ENCODE measurements at places on chromosomes 5 and 9.

GRCh38 chr5:158275511-158275910, 416.6 kb upstream of the CLINT1 start:
- no peak overlapping the region for H3K27ac ChIP-seq
- no peaks in the 10 kb centered on the region for H3K27me3 ChIP-seq
- DNase-seq = no peak
- no peak overlapping the region for H3K4me3 ChIP-seq
- no peaks in the 10 kb centered on the region for H3K36me3 ChIP-seq
- no peaks in the 10 kb centered on the region for H3K4me1 ChIP-seq

DNA sequence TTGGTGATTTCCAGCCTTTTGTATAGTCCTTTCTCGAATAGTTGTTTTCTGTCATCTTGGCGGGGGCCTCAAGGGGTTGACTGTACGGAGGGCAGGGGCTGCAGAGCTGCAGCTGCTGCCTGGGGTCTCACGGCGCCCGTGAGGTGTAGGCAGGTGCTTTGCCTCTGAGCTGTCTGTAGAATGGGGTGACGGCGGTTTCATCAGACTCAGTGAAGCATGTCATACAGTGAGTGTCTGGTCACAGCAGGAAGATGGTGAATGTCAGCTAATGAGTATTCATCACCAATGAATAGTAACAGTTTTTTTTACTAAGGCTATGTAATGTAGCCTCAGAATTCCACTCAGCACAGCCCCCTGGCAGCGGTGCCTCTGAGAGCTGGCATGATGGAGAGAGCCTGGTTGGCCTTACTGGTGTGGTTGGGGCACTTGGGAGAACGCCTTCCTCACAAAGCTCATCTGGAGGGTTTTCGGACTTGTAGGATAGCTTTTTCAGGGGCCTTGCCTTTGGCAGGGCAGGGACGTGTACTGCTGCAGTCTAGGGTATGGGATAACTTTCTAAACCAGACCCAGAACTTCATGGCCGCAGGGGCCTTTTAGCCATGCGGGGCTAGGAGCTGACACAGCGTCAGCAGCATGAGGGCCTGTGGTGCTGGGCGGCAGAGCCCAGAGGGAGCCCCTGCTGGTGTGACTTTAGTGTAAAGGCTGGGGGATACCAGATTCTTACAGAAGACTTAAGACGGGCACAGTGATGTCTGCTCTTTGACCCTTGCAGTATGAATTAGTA, 15.0 kb downstream of the TENT4A start:
- peaks cover 57% of the 10 kb centered on the region for H3K36me3 ChIP-seq
- H3K4me3 ChIP-seq = no peak overlapping the region
- DNase-seq = peak; percentile 28
- peak overlapping the region; percentile 71 for H3K27ac ChIP-seq
- H3K27me3 ChIP-seq = no peaks in the 10 kb centered on the region

- no peaks in the 10 kb centered on the region for H3K27me3 ChIP-seq
- no peaks in the 10 kb centered on the region for H3K36me3 ChIP-seq
- H3K27ac ChIP-seq = no peak overlapping the region
- no peak overlapping the region for H3K4me3 ChIP-seq
These were observed 221.4 kb downstream of the SEMA5A start for GRCh38 chr5:9324348-9325077.

DNA sequence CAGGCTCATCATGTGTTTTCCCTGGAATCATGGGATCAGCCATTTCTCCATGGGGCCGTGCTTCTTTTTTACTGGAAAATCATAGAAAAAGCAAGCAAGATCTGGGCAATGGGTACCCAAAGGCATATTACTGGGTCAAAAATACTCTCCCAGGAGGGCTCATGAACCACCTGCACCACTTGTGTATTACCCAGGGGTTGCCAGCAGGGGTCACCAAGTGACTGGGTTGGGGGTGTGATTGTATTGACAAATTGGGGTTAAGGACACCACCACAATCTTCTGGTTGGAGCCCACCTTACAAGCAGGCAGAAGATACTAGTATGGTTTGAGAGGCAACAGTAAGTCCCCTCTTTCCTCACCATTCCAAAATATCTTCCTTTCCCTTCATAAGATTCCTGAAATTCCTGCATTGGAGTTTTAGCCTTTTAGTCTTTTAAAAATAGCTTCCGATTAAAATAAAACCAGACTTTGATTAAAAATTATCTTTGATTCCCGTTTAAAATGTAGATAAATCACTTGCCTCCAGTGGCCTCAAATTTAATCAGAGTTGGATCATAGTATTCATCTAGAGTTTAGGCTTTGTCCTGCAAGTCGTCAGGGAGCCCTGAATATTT, 603.3 kb downstream of the KIF4B start:
- no peaks in the 10 kb centered on the region for H3K4me1 ChIP-seq
- H3K36me3 ChIP-seq = no peaks in the 10 kb centered on the region
- no peak overlapping the region for H3K4me3 ChIP-seq
- peaks cover 21% of the 10 kb centered on the region for H3K27me3 ChIP-seq
- no peak overlapping the region for H3K27ac ChIP-seq

GRCh38 chr9:105681724-105682123, 12.6 kb upstream of the TMEM38B start:
- no peak for DNase-seq
- no peaks in the 10 kb centered on the region for H3K4me1 ChIP-seq
- no peaks in the 10 kb centered on the region for H3K36me3 ChIP-seq
- H3K4me3 ChIP-seq = no peak overlapping the region

GRCh38 chr9:37984672-37985611, 81.0 kb upstream of the SLC25A51 start:
- H3K4me3 ChIP-seq = no peak overlapping the region
- peaks cover 3% of the 10 kb centered on the region for H3K4me1 ChIP-seq
- H3K27ac ChIP-seq = no peak overlapping the region
- DNase-seq = no peak

DNA sequence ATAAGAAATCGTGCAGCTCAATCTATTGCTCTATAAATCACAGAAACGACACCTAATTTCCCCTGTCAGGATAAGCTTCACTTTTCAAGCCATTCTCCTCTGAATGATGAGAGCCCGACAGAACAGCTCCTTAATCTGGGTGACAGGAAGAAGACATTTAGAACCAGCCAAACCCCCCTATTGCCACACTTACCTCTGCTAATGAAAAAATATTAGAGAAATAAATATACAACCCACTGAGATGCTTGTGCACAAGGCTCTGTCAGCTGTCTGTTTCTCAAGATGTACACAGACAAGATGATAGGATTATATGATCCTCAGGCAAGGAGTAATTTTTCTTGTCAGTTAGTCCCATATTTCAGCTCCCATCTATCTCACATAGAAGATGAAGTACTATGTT, 57.5 kb upstream of the TRIM32 start:
- H3K27ac ChIP-seq = no peak overlapping the region
- no peaks in the 10 kb centered on the region for H3K4me1 ChIP-seq
- H3K4me3 ChIP-seq = no peak overlapping the region
- DNase-seq = no peak

DNA sequence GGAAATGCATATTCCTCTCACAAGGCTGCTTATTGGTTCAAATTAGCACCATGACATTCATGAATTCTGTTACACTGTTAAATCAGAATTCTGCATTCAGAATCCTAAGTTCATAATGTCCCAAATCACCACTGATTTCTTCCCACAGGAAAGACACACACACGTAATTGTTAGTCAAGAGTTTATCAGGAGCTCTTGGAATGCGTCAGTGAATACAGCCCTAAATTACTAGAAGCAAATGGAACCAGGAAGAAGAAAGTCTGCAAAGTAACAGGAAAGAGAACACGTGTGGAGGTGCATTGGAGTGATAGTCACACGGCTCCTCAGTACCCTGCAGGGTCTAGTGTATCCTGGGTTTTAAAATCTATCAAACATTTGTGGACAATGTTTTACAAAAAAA, 110.2 kb downstream of the ANXA2R start:
- H3K36me3 ChIP-seq = peaks cover 2% of the 10 kb centered on the region
- DNase-seq = no peak
- H3K4me1 ChIP-seq = no peaks in the 10 kb centered on the region

- peak; percentile 40 for DNase-seq
- peaks cover 14% of the 10 kb centered on the region for H3K4me1 ChIP-seq
- H3K27ac ChIP-seq = no peak overlapping the region
- H3K36me3 ChIP-seq = no peaks in the 10 kb centered on the region
- no peak overlapping the region for H3K4me3 ChIP-seq
- H3K27me3 ChIP-seq = peaks cover 4% of the 10 kb centered on the region
These were observed 52.8 kb upstream of the TUT7 start for GRCh38 chr9:86407022-86407421.

- no peak for DNase-seq
- no peaks in the 10 kb centered on the region for H3K27me3 ChIP-seq
- H3K27ac ChIP-seq = no peak overlapping the region
- H3K4me1 ChIP-seq = no peaks in the 10 kb centered on the region
- no peak overlapping the region for H3K4me3 ChIP-seq
- no peaks in the 10 kb centered on the region for H3K36me3 ChIP-seq
These were observed 124.3 kb downstream of the ARL15 start for GRCh38 chr5:54186108-54186507.

DNA sequence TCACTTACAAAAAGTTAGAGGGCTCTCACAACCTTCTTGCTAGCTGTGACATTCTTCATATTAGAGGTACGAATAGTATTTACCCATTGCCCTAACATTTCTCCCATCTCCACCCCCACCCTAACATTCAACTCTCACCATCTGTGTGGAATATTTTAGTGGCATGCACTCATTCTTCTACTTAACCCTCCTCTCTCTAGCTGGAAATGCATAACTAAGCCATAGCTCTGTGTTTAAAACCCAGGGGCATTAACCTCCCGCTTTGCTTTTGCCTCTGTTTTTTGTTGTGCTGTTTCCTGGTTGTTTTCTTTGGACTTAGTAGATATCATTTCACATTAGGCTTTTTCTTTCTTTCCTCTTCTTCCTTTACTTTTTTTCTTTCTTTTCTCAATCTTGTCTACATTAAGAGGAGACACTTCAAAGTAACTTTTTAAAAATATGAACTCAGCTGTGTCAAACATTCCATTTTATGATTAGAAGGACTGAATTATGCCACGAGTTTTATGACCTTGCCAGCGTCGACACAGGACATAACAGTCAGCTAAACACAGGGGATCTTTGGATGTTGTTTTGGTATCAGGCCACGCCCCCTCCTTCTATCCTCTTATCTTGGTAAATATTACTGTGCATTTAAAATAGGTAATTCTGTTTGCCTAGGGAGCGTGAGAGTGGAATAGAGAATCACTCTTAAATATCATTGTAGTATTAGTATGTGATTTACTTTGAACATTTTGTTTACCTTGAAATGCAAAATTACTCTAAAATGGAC, 236.0 kb downstream of the CD180 start:
- no peaks in the 10 kb centered on the region for H3K4me1 ChIP-seq
- peaks cover 2% of the 10 kb centered on the region for H3K27me3 ChIP-seq
- H3K4me3 ChIP-seq = no peak overlapping the region

DNA sequence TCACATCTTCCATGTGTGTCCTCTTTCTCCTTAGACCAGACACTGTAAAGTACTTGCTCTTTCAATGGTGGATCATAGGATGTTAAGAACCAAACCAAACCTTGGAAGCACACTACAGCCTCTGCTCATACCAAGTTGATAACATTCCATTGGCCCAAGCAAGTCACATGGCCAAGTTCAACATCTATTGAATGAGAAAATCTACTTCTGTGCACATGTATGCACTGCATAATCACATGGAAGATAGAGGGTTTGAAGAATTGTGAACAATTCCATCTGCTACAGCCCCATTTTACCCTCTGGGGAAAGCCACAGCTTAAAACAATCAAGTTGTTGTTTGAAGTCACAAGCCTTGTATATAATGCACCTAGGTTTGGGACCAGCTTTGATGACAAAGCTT, 68.2 kb downstream of the MFAP3 start:
- no peaks in the 10 kb centered on the region for H3K36me3 ChIP-seq
- peaks cover 4% of the 10 kb centered on the region for H3K4me1 ChIP-seq
- no peak overlapping the region for H3K4me3 ChIP-seq
- H3K27me3 ChIP-seq = peaks cover 6% of the 10 kb centered on the region
- no peak overlapping the region for H3K27ac ChIP-seq

DNA sequence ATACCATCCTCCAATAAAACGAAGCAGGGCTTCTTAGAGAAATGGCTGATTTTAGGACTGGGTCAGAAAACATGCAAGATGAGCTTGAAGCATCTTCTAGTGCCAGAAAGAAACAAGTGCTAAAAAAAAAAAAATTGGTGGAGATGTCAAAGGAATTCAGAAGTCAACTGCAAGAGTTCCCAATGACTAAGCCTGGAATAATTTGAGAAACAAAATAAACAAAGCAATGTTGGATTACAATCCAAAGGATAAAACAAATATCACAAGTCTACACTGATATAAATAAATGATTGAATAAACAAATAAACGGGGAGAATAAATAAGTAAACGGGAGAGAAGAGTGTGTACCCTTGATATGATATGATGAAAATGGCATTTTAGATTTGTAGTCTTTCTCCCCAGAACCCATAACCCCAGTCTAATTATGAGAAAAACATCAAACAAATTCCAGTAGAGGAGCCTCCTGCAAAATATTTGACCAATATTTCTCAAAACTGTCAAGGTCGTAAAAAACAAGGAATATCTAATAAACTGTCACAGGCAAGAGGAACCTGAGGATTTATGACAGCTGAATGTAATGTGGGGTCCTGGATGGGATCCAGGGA, 63.5 kb upstream of the CCL21 start:
- H3K36me3 ChIP-seq = no peaks in the 10 kb centered on the region
- DNase-seq = no peak
- H3K27ac ChIP-seq = no peak overlapping the region
- H3K4me1 ChIP-seq = no peaks in the 10 kb centered on the region

DNA sequence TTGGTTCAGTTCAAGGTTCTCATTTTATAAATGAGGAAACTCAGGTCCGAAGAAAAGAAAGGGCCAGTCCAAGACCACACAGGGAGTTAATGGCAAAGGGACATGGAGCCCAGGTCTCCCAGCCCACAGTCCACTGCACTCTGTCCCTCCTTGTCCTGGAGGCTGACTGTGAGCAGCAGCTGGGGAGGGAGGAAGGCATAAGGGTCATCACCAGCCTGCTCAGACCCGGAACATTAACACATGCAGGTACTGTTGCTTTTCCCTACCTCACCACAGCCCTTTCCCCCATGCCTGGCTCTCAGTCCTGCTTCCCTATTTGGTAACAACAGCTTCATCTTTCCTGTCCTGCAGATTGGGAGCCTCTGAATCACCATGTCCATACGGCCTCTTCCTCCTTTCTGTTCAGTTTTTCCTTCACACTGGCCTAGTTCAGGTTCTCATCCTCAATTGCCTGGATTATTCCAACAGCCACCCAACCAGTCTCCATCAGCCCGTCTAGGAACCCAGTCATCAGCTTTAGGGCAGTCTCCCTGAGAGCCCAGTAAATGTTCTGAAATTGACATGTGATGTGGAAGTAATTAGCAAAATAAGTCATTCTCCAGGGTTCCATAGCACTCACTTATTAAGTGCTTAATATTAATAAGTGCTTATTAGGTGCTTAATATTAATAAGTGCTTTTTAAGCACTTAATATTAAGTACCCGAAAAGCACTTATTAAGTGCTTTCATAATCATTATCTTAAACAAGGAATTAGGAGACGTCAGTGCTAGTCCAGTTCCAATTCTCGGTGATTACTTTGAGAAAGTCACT, 4.3 kb downstream of the GPX3 start:
- peaks cover 15% of the 10 kb centered on the region for H3K36me3 ChIP-seq
- H3K27ac ChIP-seq = no peak overlapping the region
- H3K4me3 ChIP-seq = no peak overlapping the region
- H3K27me3 ChIP-seq = peaks cover 7% of the 10 kb centered on the region

GRCh38 chr5:79285833-79286232, 49.9 kb downstream of the JMY start:
- H3K36me3 ChIP-seq = peaks cover 18% of the 10 kb centered on the region
- H3K27ac ChIP-seq = no peak overlapping the region
- no peaks in the 10 kb centered on the region for H3K27me3 ChIP-seq

Measured in activated CD8-positive, alpha-beta T cell treated with anti-CD3 and anti-CD28 coated beads for 36 hours (primary cell).